ENCODE measurements at places on chromosomes 4 and X. TPM values are rescaled to one million over a fixed set of nuclear protein-coding genes. Genes with fewer than 3 reads are reported as not detected.

GRCh38 chrX:11619441-11619840 lies 46.3 kb downstream of the ARHGAP6 start:
- peak; percentile 52 for DNase-seq

GRCh38 chrX:23756165-23756564 lies 13.1 kb upstream of the ACOT9 start:
- DNase-seq, result peak; percentile 64

DNA sequence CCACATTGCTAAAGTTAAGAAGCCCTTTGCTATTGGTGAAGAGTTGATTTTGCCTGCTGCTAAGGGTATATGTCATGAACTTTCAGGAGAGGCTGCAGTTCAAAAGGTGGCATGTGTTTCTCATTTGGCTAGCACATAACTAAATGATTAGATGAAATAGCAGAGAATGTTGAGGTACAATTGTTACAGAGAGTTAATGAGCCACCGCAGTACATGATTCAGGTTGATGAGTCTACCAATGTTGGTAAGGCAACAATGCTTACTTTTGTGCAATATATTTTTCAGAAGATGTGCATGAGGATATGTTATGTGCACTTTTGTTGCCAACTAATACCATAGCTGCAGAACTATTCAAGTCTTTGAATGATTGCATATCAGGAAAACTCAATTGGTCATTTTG lies 21.1 kb upstream of the CXCL2 start:
- peak; percentile 56 for DNase-seq

GRCh38 chrX:63754136-63754859 lies 30.7 kb downstream of the ARHGEF9 start:
- peak; percentile 59 for DNase-seq

DNA sequence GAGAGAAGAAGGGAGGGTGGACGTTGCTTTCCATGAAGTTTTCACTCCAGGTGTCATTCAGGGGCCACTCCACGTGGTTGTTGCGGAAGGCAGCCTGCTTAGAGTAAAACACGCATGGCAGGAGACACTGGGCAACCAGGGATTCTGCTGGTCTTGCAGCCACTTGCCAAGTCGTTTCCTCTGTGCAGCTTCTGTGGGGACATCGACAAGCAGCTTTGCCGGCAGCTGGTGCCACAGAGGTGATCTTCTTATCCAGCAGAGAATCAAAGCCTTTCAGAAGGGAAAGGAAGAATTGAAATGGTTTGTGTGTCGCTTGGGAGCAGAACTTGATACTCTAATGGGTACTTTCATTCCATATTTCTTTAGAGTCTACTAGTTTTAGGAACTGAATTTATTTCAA lies 867.1 kb upstream of the TENM3 start:
- DNase-seq, result no peak

DNA sequence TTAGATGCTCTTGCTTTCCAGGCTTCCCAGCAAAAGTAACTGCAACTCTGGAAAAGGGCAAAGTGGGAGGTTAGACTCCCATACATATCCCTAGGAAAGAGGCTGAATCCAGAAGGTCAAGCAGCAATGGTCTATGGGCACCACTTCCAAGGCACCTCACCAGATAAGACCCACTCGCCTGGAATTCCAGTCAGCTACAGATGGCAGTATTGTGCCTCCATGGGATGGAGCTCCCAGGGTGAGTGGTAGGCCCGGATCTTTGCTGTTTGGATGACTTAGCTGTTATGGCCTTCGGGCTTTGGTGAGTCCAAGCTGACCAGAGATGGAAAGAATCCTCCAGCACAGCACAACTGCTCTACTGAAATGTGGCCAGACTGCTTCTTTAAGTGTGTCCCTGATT lies 688.0 kb downstream of the PCDH19 start:
- no peak for DNase-seq

DNA sequence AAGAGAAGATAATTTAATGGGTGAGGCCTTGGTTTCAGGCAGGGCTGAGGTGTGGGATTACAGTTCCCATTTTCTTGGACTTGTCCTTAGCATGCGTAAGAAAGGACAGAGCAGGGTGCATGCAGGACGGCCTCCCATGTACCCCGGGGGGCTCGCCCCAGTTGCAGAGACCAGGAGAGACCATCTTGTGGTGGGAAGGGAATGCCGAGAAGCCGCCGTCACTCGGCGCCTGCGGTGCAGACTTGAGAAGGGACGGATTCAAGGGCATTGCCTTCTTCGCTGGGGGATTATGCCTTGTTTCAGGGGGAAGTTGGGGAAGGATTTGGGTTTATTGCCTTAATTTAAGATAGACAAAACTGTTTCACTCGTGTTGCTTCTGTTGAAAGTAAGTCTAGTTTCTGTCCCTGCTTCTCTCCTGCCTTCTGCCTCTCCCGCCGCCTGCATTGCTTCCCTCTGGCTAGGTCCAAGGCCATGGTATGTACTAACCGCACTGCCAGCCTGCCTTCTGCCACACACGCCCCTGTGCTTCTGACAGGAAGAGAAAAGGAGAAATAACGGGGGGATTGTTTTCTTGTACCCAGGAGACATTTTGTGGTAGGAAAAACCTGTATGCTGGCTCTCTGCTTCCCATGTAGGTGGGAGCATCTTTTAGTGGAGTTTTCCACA lies 175.9 kb downstream of the DCLK2 start:
- DNase-seq, result no peak

DNA sequence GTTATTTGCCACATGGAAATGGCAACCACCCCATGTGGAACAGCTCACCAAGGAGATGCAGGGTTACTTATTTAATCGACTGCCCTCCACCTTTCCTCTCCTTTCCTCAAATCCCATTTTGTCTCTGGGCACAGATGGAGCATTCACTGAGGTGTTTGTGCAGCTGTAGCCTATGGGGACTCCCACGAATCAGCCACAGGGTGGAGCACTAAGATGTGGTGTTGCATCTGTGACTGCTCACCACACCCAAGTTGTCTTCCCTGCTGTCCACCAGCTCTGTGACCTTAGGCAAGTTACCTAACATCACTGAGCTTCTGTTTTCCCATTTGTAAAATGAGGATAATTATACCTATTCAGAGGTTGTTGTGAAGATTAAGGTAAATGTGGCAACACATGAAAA lies 252.4 kb upstream of the CPEB2 start:
- DNase-seq, result peak; percentile 30

- DNase-seq, result peak; percentile 90
Observed at GRCh38 chr4:39621582-39621981, 17.1 kb downstream of the SMIM14 start.

DNA sequence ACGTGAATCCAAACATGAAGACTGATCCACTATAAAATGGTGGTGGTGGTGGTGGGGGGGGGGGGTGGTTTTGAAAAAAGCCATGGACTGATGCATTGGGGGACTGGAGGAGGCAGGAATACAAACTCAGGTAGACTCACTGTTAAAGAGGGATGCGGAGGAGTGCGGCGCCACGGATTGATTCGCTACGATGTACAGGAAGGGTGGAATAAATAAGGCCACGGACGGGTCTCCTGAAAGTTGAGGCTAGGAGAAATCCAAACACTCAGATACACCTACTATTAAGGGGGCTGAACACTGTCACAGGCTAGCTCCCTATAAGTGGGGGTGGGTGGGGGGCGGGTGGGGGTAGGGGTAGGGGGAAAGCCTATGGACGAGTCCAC lies 591 bp downstream of the ELK1 start:
- DNase-seq, result no peak

DNA sequence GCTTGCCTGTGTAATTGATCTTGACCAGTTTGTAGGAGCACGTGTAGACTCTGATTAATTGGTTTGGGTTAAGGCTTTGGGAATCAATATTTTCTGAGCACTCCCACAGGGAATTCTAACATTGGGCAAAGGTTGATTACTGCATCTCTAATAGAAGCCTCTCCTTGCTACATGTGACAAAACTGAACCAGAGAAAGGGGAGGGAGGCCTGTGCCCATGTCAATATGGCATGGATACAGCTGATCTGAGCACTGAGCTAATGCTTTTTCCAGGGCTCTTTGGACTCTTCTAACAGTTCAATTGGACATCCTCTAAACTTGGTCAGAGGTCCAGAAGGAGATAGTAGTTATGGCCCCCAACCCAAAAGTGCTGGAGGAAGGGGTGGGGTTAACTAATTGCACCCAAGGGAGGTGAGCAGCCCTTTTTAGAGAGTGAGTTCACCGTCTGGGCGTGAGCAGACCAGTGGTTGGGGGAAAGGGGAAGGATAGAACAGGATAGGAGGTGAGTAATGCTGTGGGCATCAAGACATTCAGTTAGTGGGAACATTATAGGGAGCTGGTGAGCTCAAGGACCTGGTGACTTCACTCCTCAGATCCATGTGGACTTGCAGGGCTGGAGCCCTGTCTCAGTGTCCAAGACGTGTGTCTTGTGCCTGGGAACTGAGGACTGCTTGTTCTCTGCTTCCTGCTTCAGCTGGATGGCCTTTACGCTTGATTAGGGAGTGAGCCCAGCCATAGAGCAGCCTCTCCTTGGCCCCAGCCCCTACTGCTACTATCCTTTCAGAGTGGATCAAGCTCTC lies 22.8 kb downstream of the MSN start:
- peak; percentile 89 for DNase-seq

Gene RRH
- total RNA-seq, result not detected

Gene CXCL11
- total RNA-seq, result not detected

Gene HPRT1
- 11.8 TPM for total RNA-seq

Gene MAB21L2
- total RNA-seq, result not detected

Gene SPANXD
- total RNA-seq, result not detected
